ENCODE measurements at places on chromosomes 6 and 20.
A peak's percentile ranks its signal among the peaks of the same experiment; 100 is the strongest.

DNA sequence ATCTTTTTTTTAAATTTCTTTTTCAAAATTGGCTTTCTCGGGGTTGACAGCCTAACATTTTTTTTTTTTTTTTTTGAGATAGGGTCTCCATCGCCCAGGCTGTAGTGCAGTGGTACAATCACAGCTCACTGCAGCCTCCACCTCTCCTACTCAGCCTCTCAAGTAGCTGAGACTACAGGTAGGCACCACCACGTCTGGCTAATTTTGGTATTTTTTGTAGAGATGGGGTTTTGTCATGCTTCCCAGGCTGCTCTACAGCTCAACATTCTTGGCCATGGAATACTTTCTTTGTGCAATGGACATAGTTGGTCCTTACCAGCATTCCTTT, 6.4 kb upstream of the CTNNBL1 start:
- no peak overlapping the region for H3K4me3 ChIP-seq
- peaks cover 22% of the 10 kb centered on the region for H3K4me1 ChIP-seq
- DNase-seq: no peak

DNA sequence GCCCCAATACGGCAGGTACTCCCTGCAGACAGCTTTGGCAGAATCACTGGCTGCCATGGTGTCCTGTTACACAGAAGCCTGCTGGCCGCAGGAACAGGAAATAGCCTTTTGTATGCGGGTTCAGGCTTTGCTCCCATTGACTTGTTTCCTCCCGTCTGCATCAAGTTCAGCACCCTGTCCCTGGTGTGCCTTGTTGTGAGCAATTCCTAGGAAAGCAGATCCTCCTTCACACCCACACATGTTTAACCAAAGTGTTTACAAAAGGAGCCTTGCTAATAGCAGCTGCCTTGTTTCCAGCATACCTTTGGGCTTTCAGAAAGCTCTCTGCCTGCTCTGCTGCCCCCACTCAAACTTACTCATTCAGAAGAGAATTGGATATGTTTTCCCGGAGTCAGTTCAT, 127.2 kb upstream of the SUPT3H start:
- H3K27me3 ChIP-seq: no peaks in the 10 kb centered on the region
- no peak for DNase-seq
- H3K4me3 ChIP-seq: no peak overlapping the region
- peaks cover 37% of the 10 kb centered on the region for H3K4me1 ChIP-seq
- H3K27ac ChIP-seq: no peak overlapping the region
- peaks cover 55% of the 10 kb centered on the region for H3K36me3 ChIP-seq

DNA sequence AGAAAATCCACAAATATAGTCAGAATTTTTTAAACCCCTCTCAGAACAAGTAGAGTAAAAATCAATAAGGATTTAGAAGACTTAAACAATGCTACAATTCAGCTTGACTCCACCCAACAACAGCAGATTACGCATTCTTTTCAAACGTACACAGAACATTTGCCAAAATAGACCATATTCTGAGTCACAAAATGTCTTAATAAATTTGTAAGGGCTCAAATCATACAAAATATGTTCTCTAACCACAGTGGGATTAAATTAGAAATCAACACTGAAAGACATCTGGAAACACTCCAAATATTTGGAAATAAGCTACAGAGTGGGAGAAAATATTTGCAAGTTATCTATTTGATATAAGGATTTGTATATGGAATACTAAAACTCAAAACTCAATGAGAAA, 164.2 kb upstream of the AKAP12 start:
- no peak overlapping the region for H3K4me3 ChIP-seq
- H3K4me1 ChIP-seq: no peaks in the 10 kb centered on the region
- no peak overlapping the region for H3K27ac ChIP-seq
- no peak for DNase-seq

- no peaks in the 10 kb centered on the region for H3K27me3 ChIP-seq
- no peak overlapping the region for H3K27ac ChIP-seq
- peaks cover 5% of the 10 kb centered on the region for H3K36me3 ChIP-seq
- no peak for DNase-seq
- H3K4me3 ChIP-seq: no peak overlapping the region
These were observed 480.5 kb upstream of the NOX3 start for GRCh38 chr6:155936127-155936526.

DNA sequence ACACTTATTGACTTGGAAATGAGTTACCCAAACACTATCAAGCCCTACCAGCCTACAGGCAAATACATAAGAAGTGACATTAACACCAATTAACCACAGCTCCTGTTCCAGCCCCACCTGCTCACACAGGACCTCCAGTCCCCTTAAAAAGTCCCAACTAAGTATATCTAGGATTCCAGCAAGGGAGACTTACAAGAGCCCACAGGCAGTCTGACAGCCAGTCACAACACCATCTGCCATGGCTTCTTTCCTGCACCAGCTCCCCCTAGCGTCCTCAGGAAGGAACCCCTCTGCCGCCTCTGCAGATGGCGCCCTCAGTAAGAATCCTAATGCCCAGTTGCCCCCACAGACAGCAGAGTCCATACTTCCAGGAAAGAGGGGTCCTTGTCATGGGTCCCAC, 122.1 kb downstream of the HIVEP2 start:
- peak; percentile 60 for DNase-seq
- H3K4me1 ChIP-seq: peaks cover 73% of the 10 kb centered on the region
